ENCODE measurements at places on chromosomes 7 and 10.
A peak's percentile ranks its signal among the peaks of the same experiment; 100 is the strongest.

GRCh38 chr7:88628363-88629085 lies 131.0 kb upstream of the ZNF804B start:
- no peak for DNase-seq

DNA sequence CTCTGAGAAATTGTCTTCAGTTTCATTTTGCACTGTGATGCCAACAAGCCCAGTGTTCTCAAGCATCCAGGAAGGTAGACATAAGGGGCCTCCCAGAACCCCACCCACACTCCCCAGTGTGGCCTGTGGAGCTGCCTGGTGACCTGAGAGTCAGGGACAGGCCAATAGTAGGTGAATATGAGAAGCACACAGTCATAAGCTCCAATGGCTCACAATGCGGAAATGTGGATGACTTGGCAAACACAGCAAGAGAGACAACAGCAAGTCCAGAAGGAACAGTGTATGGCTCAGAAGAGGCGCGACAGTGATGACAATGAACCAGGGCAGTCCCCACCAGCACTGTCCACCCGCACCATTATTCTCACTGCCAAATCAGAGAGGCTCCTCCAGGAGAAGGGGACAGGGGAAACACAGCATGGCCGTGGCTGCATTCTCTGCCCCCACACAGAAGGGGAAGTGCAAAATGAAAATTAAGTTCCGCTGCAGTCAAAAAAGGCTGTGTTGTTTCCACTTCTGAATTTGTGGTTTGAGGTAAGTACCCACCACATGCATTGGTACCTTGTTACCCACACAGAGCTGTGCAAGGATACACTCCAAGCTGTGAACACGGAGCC lies 419.8 kb downstream of the GRID1 start:
- no peak for DNase-seq

- no peak for DNase-seq
Observed at GRCh38 chr10:42980553-42981357, 96.1 kb upstream of the RET start.

DNA sequence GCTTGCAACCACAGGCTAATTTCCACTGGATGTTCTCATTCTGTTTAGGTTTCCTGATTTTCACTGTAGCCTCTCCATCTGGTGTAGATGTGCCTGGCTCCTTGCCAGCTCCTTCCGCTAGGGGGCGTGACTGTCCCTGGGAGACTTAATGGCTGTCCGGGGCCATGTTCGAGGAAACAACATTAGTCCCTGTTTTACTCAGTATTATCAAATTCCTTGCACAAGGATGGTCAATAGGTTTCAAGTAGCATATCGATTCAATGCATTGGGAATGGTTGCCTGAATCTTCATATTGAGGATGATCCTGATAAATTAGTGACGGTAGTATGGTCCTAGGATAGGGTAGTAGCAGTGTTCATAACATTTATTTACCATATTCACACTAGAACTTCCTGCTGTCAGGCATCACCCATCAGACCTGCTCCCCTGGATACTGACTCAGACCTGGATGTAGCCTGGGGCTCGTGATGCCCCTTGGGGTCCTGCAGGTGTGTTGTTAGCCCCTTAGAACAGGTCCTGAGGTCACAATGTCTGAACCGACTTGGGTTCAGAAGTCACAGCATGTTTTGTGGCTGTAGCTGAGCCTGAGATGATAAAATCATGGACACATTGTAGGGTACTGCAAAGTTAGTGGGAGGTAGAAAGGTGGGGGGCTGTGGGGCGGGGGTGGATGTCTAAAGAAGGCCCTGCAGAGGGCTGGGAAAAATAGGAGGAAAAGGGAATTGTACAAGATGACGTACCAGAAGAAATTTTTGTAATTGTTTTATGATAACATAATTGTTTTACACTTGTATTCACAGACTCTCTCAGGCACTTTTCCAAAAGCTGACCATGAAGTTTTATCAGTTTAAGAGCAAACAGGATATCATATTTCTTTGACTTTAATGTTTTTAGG lies 8.9 kb upstream of the EXOC6 start:
- DNase-seq: peak; percentile 97

DNA sequence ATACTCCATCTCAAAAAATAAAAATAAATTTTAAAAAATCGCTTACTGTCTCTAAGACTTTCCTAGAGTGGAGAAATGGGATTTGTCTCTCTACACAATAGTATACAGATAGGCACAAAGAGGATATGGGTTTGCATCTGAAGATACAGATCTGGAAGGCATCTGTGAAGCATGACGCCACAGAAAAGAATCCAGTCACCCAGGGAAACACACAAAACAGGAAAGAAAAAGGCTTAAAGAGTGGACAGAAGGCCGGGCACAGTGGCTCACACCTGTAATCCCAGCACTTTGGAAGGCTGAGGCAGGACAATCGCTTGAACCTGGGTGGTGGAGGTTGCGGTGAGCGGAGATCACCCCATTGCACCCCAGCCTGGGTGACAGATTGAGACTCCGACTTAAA lies 61.3 kb downstream of the SKIDA1 start:
- no peak for DNase-seq

DNA sequence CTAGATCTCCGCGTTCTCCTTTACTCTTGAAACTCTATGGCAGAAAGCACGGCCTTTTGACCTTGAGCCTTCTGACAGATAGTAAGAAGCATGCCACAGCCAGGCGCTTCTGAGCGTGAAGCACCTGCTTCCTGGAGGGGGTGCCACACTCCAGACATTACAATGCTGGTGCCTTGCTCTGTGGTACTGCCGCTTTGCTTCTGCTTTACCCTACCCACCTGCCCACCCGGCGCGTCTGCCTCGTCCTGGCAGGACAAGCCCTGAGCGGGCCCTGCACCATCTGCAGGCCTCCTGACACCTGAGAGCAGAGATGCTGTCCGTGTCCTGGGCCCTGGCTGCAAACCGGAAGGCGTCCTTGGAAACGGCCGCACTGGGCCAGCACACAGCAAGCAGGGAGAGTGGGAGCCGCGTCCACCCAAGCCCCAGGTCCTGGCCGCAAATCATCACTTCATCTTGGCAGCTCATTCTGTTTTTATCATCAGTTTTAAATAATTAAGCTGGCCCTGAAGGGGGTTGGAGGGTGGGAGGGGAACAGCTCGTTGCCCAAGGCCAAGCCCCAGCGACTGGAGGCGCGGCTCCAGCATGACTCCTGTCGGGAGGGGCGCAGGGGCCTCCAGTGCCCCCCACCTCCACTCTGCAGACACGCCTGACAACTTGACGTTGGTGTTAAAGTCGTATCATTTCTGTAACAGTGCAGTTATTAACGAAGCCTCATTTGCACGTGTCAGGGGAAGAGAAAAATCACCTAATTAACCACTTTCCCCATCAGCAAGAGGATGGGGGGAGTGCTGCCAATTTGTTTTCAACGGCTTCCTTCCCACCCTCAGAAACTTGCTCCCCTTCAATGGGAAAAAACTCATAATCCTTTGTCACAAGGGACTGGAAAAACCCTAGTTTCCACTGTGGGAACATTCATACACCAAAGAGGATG lies 132.2 kb downstream of the MAD1L1 start:
- DNase-seq: no peak

All from endothelial cell of umbilical vein (primary cell).